Mammary epithelial cell (primary cell): ENCODE measurements at places on chromosomes 16 and 17.

DNA sequence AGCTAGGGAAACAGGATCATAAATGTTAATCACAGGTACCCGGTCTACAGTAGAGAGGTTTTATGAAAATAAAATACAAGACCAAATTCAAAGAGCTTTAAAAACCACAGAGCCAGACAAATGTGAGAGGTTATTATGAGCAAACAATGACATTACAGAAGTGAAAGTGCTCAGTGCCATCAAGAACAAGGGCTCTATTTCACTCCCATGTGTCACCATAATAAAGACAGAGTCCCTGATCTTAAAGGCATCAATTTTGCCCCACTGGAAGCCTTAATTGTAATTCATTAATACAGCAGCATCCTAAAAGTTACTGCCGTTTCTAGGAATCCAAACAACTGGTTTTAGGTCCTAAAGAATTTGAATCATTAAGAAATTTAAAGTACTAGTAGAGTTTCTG is 43.7 kb upstream of the CDRT4 start:
- DNase-seq, result no peak

DNA sequence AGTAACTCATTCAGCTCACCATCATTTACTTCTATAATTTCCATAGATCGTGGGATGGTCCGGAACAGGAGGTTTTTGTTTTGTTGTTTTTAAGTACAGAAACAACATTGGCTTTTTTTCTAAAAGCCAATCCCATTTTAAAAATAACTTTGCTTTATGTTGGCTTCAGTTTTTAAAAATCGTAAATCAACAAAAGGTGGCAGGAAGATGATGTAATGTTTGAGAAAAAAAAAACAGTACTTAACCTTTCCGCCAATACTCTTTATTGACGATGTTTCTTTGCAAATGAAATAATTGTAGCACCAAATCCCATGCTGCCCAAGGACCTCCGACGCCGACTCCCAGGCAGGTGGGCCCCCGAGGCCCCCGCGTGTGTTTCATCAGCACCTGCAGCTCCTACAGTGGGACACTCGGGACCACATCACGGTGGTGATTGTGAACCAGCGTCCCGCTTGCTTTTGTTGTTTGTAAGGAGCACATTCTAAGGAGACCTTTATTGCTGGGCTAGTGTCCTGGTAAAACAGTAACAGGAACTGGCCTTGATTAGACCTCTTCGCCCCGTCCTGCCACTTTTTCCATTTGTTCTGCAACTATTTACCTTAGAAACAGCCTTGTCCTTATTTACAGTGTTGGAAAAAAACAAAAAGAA is 140.2 kb upstream of the CHMP6 start:
- no peak for DNase-seq

GRCh38 chr17:39660011-39660360 is 5.2 kb upstream of the TCAP start:
- DNase-seq, result no peak

GRCh38 chr16:1960665-1961630 is 1.6 kb downstream of the NDUFB10 start:
- peak; percentile 64 for DNase-seq

GRCh38 chr16:7124701-7125100 is 207.9 kb upstream of the RBFOX1 start:
- no peak for DNase-seq

DNA sequence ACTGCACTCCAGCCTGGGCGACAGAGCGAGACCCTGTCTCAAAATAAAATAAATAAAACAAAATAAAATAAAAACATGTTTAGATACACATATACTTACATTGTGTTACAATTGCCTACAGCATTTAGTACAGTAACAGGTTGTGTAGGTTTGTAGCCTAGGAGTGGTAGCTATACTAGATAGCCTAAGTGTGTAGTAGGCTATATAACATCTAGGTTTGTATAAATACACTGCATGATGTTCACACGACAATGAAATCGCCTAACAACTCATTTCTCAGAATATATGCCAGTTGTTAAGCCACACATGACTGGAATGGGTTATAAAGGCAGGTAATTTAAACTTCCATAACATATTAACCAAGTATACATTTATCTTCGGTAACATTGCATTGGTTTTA is 90.6 kb downstream of the TUBD1 start:
- no peak for DNase-seq

DNA sequence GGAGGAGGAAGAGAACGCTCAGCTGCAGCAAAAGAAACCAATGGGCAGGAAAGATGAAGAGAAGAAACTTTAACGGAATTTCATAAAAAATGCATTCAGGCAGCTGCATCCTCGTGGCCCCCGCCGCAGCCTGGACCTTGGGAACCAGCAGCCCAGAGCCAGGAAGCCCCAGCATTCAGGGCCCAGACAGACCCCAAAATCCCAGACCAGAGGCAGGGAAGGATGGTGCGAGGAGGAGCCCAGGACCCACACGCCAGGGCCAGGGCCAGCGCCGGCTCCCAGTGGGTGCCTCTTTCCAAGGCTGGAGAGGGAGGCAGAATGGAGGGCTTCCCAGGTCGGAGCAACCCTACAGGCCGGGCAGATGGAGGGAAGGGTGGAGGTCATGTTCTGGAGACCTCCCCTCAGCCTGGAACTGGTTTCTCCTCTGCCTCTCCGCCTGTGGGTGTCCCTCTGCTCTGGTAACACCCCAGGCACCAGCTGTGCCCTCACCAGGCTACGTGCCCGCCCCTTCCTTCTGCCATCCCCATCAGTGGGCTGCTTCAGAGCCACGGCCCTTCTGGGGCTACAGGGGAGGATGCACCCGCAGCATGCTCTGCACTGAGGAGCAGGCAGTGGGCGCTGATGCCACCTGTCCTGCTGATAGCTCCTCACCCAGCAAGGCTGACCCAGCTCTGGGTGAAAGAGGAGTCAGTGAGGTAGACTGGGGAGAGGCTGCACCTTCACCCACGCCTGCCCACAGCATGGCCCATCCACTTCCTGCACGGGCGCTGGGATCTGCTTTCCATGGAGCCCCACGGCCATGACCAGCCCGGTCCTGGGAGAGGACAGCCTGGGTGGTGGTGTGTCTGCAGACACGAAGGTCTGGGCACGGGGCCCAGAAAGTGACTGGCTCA is 1.2 kb upstream of the MIF4GD start:
- no peak for DNase-seq

- peak; percentile 96 for DNase-seq
These were observed 28.4 kb upstream of the MED13 start for GRCh38 chr17:62093188-62094155.

- no peak for DNase-seq
These were observed 17.6 kb upstream of the HELZ start for GRCh38 chr17:67262435-67263117.

DNA sequence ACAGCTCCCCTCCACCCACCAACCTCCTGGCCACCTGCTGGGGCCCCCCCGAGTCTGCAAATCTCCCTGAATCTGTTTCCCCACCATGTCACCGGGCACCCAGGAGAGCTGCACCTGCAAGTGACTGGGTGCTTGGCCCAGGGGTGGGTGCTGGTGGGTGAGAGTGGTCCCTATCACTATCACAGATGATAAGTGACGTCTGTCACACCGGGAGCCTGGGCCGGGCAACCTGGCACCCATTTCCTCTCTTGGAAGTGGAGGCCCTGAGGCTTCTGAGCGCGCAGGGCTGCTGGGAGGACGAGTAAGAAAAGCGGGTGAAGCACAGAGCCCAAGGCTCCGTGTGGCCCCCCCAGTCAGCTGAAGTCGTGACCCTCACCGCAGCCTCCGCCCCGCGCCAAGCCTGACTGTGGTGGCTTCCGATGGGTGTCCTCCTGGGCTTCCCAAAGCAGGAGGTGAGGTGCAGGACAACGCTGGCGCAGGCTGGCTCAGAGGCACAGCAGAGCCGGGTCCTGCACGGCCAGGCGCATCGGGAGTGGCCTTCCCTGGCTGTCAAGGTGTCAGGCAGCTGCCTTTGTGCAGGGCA is 21.0 kb upstream of the ACSF3 start:
- DNase-seq, result no peak

DNA sequence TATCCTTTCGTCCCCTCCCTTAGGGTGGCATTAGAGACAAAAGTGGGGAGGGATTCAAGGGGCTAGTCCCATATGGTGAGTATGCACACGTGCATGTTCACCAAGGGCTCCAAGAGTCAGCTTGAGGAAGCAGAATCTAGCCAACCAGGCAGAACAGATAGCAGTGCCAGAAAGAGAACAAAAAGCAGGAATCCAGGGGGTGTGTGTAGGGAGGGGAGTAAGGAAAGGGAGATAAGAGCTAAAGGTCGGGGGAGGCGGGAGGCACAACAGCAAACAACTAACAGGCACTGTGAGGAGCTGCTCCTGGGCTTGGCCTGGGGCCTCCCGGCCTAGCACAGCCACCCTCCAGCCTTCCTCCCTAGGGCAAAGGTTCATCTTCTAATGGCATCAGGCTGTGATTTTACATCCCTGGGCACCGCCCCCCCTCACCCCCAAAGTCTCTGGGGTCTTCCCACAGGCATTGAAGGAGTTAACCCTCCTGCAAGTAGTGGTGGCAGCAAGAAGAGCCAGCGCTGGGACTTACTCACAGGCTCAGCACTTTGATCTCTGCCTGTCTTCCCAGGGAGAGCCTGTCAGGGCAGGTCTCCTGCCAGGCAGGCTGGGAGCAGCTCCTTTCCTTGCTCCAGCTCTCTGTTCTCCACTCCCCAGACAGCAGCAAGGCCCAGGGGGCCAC is 12.4 kb upstream of the SUPT4H1 start:
- DNase-seq, result peak; percentile 72

DNA sequence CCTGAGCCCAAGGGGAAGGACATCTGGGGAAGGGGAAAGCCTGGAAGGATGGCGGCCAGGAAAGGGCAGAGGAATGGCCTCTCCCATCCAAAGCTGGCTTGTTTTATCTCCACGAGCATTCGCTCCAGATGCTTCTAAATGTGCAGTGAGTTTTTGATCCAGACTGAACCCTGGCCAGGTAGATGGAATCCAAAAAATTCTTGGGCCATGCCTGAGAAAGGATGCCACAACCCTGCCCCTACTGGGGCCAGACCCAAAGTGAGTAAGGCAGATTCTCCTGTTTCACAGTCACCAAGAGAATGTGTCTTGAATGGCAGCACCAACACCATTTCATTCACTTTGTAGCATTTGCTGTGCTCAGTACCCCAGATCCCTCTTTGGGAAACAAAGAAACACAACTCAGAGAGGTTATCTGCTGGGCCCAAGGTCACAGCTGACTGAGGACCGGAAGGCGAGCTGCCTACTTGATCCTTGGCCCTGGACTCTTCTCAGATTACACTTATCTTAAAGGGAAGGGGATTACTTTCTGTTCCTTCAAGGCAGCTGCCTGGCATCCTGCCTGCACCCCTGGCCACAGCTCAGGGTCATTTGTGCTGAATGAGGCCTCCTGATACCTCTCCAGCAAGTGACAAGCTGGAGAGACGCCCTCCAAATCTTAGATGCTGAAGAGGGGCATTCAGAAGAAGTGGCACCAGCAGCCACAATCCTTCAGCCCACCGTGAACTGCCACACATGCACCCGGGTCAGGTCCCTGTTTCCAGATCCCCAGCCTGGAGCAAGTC is 3.6 kb downstream of the LRRC75A start:
- no peak for DNase-seq

- peak; percentile 28 for DNase-seq
These were observed 10.4 kb downstream of the PRR11 start for GRCh38 chr17:59165933-59166342.

DNA sequence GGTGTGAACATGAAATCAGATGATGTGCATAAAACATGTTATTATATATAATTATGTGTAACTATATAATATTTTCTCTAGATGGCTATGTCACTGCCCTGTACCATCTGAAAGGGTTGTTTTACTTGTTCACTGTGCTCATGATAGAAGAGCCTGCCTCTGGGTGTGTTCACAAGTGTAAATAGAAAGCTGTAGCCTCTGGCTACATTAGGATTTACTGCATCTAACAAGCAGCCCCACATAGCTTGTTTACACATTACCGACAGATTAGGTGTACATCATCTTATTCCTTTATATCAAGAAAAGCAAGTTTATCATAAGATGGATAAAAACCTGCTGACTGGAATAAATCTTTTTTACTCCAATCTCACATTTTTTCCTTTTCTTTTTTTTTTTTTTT is 46.1 kb downstream of the CHD9 start:
- no peak for DNase-seq

- DNase-seq, result no peak
These were observed 370.3 kb downstream of the WWOX start for GRCh38 chr16:78469787-78470186.

GRCh38 chr17:71383091-71383490 is 737.7 kb upstream of the SOX9 start:
- DNase-seq, result no peak

GRCh38 chr17:1871756-1872155 is 42.0 kb downstream of the RPA1 start:
- DNase-seq, result no peak

- no peak for DNase-seq
These were observed 64.2 kb upstream of the DOC2B start for GRCh38 chr17:245611-246010.

DNA sequence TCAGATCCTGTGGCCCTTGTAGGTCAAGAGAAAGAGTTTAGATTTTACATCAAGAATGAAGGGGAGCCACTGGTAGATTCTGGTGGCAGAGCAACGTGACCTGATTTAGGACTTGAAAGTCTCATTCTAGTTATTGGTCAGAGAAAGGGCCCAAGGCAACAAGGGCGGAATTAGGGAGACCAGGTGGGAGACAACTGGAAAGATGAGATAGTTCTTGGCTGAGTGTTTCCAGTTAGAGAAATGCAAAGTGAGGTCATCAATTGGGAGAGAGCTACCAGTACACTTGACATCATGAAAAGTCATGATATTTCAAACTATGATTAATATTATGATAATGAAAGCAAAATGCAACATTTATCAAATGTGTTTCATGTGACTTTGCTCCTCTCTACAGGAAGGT is 147.2 kb upstream of the FAM20A start:
- no peak for DNase-seq

- no peak for DNase-seq
These were observed 17.8 kb downstream of the SPECC1 start for GRCh38 chr17:20026960-20027359.

DNA sequence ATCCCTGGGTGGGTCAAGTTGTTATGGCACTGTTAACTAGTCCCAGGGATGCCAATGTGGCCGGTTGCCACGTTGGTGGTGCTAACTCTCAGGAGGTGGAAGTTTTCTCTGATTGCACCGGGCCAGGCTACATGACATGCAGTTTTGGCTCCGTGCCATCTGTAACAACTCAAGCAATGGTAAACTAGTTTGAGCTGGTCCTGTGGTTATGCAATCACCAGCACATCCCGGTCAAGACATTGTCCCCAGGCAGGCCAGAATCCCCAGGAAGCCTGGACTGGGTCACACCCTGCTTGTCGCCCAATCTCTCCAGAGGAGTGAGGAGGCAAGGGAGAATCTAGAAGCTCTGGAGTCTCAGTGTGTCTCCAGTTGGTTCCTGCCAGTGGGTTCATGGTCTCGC is 10.1 kb upstream of the CCL17 start:
- peak; percentile 54 for DNase-seq

GRCh38 chr17:64984181-64984580 is 64.9 kb upstream of the LRRC37A3 start:
- no peak for DNase-seq

- no peak for DNase-seq
These were observed 7.9 kb downstream of the RABEP2 start for GRCh38 chr16:28917095-28917494.
